ENCODE measurements at places on chromosomes 1 and 21.

DNA sequence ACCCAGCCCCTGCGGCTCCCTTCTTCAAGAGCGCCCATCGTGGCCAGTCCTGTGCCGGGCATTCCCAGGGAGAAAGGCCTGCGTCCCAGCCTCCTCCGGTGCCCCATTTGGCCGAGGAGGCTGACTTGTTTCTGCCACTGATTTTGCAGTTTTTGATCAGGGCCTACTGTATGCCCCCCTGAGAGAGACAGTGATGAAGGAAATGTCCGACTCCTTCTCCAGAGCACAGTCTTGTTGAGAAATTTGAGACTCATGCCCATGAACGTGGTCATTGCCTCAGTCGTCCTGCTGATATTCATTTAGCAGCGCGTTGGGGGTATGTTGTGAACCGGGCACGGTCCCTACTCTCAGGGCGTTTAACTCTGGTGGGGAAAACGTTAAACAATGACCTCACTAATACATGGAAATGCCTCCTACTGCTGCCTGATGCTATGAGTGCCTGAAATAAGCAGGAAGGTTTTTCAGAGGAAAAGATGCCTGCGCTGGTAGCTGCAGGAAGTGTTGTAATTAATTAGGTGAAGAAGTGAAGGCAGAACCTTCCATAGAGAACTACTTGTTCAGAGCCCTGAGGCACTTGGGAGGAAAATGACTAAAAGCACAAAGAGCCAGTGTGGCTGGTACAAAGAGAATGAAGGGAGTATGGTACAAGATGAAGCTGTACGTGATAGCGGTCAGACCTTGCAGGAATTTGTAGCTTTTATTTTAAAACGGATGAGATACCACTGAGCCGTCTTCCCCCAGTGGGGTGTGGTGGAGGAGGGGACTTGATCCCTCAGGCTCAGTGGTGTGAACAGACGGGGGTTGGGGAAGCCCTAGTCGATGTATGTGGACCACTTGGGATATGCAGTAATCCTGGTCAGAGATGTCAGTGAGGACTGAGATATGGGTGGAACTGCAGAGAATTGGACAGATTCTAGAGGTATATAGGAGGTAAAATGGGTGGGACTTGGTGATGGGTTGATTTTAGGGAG lies 730 bp downstream of the ZCCHC17 start:
- no peak for DNase-seq

GRCh38 chr21:37233551-37234146 lies 33.5 kb downstream of the VPS26C start:
- no peak for DNase-seq

DNA sequence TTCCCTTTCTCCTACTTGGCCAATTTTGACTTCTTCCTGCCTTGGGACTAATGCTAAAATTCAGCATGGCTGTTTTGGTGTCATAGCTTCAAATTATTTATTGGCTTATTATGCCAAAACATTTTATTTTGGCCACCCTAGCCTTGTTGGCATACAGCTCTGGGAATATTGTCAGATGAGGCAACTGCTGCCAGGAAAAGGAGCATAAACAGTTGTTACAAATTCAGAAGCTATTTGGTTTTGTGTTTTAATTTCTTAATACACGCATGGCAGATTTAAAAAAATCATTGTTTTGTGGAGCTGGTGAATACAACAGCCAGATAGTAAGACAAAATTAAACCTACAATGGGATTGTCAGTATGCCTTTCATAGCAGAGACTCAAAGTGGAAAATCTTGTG lies 66.8 kb upstream of the BCL10 start:
- DNase-seq = no peak

DNA sequence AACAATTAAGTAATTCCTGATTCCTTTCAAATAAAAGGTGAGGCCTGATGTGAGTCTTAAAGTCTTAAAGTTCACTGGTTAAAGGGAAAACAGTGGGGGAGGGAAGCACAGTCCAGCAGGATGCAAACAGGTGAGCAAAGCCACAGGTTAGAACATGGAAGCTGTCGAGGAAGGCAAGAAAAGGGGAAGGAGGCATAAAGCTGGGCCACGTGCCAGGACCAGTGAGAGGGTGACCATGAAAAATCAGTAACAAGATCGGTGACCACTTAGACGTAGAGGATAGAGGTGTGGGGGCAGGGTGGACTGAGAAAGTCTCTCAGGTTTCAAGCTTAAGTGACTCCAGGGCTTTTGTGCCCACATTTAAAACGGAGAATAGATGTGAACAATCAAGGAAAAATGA lies 231.3 kb downstream of the SETD4 start:
- no peak for DNase-seq

DNA sequence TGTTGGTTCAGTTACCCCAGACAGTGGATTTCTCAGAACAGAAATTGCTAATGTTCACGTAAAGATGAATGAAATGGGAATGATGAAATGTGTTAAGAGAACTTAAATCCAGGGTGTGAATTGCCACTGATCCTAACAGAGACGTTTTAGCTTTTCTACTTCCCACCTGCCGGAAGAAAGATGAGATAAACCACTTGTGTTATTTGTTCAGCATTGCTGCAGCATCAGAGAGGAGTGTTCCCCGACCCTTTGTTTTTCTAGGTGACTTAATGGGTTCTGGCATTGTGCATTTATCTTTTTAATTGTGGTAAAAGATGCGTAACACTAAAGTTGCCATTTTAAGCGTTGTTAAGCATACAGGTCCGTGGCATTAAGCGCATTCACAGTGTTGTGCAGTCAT lies 122.3 kb downstream of the GALNT2 start:
- no peak for DNase-seq

- no peak for DNase-seq
Measured at GRCh38 chr1:206067486-206068227, 14.7 kb downstream of the RHEX start.

DNA sequence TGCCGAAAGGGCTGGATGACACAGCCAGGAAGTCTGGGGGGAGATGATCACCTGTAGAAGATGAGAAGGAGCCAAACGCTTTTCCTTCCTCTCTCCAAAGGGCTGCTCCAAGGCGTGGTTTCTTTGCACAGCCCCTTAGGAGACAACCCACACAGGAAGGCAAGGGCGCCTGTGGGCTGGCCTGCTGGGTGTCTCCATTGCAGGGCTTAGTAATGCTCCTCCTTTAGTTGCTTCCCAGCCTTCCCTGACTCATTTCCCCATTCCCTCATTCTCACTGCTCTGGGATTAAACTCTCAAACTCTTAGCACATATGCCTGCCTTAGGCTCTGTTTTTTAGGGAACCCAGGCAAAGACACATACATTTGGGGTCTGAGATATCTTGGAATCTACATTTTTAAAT lies 1.7 kb upstream of the CLCA1 start:
- DNase-seq = no peak

GRCh38 chr1:218336328-218336727 lies 8.8 kb upstream of the TGFB2 start:
- no peak for DNase-seq

- no peak for DNase-seq
Measured at GRCh38 chr1:149844101-149844500, 55.3 kb upstream of the BOLA1 start.

DNA sequence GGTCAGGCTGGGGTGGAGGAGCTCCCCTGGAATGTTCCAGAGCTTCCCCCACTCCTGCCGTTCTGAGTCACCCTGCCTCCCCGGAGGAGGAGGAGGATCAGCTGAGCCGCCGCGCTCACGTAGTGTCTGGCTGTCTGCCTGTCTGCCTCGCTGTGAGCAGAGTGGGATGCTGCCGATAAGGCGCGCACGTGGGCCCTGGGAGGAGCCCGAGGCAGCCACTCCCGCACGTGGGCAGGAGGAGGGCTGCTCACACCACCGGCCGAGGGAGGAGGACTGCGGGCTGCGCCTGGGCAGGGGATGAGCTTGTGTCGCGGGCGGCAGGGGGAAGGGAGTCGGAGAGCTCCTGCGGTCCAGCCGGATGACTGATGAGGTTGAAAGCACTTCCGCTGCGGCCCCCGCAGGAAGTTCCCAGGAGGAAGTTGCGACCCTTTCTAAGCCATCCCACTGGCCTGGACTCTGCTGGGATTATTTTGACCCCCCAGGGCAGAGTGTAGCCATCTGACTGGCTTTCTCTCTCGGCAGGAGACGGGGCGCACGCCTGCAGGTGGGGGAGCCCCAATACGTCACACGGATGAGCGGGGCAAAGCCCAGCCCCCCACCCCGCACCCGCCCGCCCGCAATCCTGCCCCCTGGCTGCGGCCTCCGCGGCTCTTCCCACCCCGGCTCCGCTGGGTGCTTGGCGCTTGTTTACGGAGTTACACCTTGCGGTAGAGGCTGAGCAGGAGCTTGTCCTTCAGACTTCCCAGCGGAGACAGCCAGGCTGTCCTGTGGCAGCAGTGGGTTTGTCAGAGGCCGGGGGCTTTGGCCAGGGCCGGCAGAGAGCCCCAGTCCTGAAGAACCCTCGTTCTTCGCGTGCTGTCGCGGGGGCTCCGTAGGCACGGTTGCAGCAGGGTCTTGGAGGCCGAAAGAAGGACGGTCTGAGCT lies 9.8 kb downstream of the PDXK start:
- DNase-seq = peak; percentile 78

DNA sequence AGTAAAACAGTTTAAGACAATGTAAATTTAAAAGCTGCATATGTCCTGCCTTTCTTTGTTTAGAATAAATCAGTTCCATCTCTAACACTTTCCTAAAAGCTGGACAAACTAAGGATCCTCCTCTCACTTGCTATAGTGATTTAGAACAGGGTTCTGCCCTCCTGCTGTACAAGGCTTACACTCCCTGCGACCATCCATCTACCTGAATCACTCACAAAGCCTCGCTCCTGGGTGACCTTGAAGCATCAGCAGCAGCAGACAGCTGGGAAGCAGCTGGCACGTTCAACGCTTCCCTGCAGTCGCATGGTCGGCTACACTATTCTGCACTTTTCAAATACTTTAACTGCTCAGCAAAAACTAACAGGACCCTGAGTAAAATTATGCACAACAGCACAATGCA lies 128.0 kb downstream of the NTPCR start:
- no peak for DNase-seq

- DNase-seq = no peak
Measured at GRCh38 chr1:75208862-75209261, 74.7 kb downstream of the LHX8 start.

- no peak for DNase-seq
Measured at GRCh38 chr1:160398823-160399222, 1.5 kb upstream of the VANGL2 start.

DNA sequence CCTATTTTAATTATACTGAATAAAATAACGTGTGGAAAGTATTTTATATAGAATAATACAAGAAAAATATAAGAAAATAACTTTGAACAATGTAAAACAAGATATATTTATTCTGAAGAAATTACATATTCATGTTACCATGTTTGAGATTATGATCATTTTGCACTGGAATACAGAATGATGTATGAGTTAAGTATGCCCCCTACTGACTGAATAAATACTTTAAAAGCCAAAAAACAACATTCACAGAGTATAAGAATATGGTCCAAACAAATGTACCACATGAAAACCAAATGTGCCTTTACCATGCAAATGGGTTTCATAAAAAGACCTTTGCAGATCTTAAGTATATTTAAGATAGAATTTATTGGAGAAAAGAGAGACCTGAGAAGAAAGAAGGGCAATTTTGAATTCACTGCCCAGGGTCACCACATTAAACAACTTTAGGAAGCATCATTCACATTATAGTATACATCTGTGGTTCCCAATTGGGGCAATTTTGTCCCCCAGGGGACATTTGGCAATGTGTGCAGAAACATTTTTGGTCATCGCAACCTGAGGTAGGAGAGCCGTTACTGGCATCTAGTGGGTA lies 136.6 kb upstream of the GFI1 start:
- DNase-seq = no peak

GRCh38 chr1:113653741-113654140 lies 105.5 kb downstream of the PHTF1 start:
- DNase-seq = no peak

DNA sequence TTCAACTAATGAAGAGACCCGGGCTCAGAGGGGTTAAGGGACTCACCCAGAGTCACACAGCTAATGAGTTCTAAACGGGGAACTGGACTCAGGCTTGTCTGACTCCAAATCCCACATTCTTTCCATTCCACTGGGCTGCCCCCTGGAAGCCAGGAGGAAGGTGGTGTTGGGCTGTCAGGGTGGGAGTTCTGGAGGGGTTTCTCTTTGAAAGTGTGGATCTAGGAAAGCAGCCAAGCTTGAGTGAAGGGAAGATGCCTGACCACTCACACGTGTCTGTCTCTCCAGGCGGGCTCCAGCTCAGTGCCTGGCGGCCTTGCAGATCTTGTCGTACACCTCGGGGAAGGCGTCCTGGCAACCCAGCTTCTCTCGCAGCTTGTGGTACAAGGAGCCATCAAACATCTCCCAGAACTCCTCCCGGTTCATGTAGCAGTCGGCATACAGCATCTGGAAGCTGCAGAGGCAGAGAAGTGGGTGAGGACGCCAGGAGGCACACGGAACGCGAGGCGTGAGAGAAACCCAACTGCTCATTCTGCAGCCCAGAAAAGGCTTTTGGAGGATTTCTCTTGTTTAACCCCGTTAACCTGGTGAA lies 35.0 kb downstream of the DHCR24 start:
- no peak for DNase-seq

DNA sequence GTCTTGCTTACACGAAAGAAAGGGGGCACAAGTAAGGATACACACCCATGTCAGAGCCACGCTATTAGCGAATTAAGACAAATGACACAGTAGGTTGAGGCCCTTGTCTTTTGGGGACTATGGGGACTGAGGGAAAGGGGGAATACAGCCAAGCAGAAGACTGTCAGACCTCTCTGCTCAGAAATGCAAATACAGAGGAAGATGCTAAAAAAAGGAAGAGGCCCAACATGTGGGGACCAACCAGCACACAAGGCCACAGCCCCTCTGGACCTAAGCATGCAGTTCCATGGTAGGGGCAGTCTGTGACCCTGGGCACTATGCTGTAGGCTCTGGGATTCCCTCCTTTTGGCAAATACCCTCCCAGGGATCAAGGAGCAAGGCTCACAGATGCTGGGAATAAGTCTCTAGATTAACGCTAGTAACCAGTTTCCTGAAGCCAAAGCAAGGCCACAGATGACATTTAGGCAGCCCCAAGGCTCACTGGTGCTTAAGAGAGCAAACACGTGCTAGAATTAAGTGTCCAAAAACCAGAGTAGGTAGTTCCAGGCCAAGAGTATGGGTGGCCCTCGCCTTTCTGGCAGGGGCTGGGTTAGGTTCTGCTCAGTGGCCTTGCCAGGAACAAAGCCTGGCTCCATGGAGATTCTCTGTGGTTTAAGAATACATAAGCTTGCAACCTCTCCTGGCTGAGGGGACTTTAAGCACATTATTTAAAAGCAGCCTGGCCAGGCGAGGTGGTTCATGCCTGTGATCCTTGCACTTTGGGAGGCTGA lies 38.2 kb downstream of the RABIF start:
- no peak for DNase-seq

- peak; percentile 81 for DNase-seq
Measured at GRCh38 chr1:23368562-23369334, 888 bp downstream of the ZNF436 start.

DNA sequence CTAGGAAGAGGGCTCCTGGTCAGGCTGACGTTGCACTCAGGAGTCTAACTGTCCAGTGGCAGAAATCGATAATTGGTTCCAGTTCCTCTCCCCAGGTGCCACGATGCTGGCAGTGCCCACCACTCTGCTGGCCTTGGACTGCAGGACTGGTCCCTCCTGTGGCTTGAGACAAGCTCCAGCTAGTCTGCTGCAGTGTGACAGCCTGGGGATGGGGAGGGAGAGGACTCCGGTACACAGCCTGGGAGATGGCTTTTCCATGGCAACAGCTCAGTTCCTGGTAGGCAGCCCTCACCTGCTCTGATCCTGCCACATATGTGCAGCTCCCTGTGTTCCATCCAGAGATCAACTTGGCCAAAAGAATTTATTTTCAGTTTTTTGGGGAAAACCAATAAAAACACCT lies 239.3 kb downstream of the KCNJ6 start:
- DNase-seq = no peak

GRCh38 chr1:201507360-201507675 lies 395 bp upstream of the CSRP1 start:
- no peak for DNase-seq

GRCh38 chr1:164417016-164417704 lies 141.8 kb upstream of the PBX1 start:
- no peak for DNase-seq
